A549 treated with CORT108297 at 1 μM for 4 hours (cell line): ENCODE measurements at places on chromosomes 5 and 9. TPM values are rescaled to one million over a fixed set of nuclear protein-coding genes. Genes with fewer than 3 reads are reported as not detected.

The TMEM174 gene
- total RNA-seq, result not detected in 5 replicates

The CSF1R gene
- 0.11 to 0.22 TPM (median 0.15 TPM) in 5 replicates for total RNA-seq

The SLC6A18 gene
- not detected in 5 replicates for total RNA-seq

The IL13 gene
- total RNA-seq, result 0.06 to 0.13 TPM in 2 of 5 replicates, not detected in the others

The GCNT1 gene
- 2.4 to 4.3 TPM (median 3.0 TPM) in 5 replicates for total RNA-seq

The CDX1 gene
- total RNA-seq, result not detected in 5 replicates

The FBP1 gene
- total RNA-seq, result 0.24 TPM in 1 of 5 replicates, not detected in the others

The AHRR gene
- 2.8 to 4.1 TPM (median 3.8 TPM) in 5 replicates for total RNA-seq

The AMACR gene
- total RNA-seq, result 13.7 to 19.4 TPM (median 15.2 TPM) in 5 replicates

The PTAR1 gene
- total RNA-seq, result 9.9 to 16.5 TPM (median 15.0 TPM) in 5 replicates
